ENCODE measurements at places on chromosomes 1 and 21. TPM values are rescaled to one million over a fixed set of nuclear protein-coding genes. Genes with fewer than 3 reads are reported as not detected.

Gene FAM72B
- total RNA-seq: 8.1 TPM

Gene PLXNA2
- 0.56 TPM for total RNA-seq

Gene FCGR3B
- total RNA-seq: not detected

Gene ATP6V1G3
- total RNA-seq: not detected

Gene ORC1
- 16.0 TPM for total RNA-seq

Gene ADAMTS1
- total RNA-seq: 172 TPM

Gene CFHR5
- not detected for total RNA-seq

Gene KCNJ9
- not detected for total RNA-seq

Gene COL24A1
- not detected for total RNA-seq

Gene NTRK1
- total RNA-seq: not detected

Gene MYOG
- total RNA-seq: not detected

Gene S100A9
- total RNA-seq: not detected

Gene ERG
- total RNA-seq: 4.4 TPM

Gene LCE1F
- not detected for total RNA-seq

Gene CLCA4
- total RNA-seq: not detected

Gene MROH9
- not detected for total RNA-seq

DNA sequence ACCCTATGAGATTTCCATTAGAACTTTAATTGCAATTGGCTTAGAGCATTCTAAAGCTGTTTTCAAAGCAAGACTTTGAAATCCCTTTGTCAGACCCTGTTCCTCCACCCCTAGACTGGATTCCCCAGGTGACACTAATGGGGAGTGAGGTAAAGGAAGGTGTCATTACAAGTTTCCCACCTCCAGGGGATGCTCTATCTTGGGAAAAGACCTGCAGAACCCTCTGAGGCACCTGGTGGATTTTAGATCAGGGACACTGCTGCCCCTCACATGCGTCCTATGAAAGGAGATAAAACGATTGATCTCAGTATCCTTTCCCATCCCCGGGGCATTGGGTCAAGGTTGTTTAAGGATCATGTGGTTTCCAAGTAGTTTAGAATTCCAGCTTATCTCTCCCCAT is 80.3 kb upstream of the RGS4 start:
- no peak for DNase-seq

- no peak for DNase-seq
Measured at GRCh38 chr1:162530988-162531319, 30.6 kb upstream of the UAP1 start.

DNA sequence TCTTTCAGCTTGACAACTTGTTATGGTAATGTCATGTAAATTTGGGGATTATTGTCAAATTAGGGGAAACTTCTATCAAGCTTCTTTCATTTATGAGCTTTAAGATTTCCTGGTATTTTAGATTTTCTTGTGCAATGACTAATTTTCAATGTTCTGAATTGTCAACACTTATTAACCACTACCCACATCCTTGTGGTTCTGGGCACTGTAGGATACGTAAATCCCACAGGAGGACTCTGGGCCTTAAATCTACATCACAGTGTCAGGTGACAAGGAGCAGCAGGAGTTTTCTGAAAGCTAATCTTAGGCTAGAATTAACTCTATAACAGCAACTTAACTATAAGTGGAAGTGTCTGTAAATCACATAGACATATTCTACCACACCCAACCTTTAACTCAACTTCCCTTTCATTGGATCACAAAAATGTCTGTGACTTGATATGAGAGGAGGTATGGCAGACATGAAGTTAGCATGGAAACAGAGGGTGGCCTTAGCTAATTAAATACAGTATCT is 397.7 kb downstream of the HLX start:
- DNase-seq: no peak

- no peak for DNase-seq
Measured at GRCh38 chr1:53285969-53286760, 41.7 kb downstream of the LRP8 start.

GRCh38 chr1:24311741-24312140 is 7.4 kb upstream of the GRHL3 start:
- DNase-seq: no peak

DNA sequence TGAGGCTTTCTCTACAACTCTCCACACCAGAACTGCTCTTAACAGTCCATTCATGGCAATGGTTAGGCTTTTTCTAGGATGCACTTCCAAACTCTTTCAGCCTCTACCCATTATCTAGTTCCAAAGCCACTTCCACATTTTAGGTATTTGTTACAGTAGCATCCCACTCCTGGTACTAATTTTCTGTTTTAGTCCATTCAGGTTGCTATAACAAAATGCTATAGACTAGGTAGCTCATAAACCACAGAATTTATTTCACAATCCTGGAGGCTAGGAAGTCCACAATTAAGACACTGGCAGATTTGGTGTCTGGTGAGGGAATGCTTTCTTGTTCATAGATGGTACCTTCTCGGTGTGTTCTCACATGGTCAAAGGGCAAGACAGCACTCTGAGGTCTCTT is 17.3 kb upstream of the EPS8L3 start:
- no peak for DNase-seq

GRCh38 chr1:111369645-111370044 is 57.9 kb downstream of the OVGP1 start:
- DNase-seq: no peak

DNA sequence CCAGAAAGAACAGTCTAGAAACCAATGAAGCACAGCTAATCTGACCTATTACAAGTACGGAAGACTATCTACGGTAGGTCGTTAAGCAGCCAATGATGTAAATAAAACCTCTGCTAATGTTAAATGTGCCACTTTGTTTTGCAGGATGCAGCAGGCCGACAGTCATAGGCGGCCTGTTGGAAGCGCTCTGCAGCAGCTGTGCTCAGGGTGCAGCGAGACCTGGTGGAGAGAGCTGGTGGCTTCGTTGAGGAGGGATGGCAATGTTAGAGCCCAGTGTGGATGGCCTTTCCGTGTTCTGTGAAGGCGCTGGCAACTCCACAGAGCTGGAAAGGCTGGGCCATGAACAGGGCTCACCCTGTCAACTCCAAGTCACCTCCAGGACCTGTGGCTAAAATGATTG is 87.3 kb downstream of the PCP4 start:
- DNase-seq: no peak

DNA sequence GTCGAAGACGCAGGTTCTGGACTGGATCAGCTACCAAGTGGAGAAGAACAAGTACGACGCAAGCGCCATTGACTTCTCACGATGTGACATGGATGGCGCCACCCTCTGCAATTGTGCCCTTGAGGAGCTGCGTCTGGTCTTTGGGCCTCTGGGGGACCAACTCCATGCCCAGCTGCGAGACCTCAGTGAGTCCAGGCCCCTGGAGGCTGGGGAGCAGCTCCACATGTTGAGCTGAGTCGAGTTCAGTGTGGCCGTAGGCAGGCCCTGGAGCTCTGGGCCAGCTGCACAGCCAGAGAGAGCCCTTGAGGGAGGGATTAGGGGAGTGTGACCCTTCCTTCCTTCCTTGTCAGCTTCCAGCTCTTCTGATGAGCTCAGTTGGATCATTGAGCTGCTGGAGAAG is 1.6 kb downstream of the ELF3 start:
- DNase-seq: no peak

DNA sequence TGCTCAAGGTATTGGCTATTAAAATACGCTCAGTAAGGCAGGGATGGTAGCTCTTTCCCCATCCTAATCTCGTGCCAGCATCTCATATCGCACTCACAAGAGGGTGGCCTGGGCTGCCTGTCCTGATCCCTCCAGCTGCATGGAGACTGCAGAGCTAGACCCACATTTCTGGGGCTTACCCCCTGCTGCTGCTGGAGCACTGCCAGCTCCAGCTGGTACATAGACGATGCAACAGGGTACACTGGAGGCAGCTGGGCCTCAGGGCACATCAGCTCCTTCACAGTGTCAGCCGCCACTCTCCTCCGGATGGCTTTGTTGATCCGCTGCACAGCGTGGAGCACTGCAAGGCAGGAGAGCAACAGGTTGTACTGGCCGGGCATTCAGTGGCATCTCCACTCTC is 16.0 kb downstream of the IQGAP3 start:
- DNase-seq: no peak

GRCh38 chr1:161706482-161707347 is at the start of gene FCRLA:
TSS of gene FCRLA (plus strand) at chr1:161707229. CDS start at chr1:161707265, 36 bp downstream.
- DNase-seq: peak; percentile 68

DNA sequence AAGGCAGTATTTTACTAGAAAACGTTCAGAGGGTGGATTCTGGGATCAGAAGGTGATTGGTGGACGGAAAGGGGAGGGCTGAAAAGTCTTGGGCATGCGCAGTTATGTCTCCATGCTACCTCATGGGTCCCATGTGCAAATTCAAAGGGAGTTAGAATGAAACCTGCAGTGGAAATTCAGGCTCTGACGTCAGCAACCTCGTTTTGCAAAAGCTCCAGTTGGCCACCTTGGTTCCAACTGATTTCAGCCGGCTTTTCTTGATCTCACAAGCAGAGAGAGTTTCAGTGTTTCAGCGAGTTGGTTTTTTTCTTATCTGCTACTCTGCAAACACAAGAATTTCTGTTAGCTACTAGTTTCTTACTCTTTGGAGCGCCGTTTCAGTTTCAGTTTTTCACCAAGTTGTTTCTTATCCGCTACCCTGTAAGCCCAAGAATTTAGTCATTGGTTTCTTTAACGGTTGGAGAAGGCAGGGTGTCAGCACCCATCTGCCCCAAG is 69.8 kb upstream of the PGBD5 start:
- DNase-seq: no peak

DNA sequence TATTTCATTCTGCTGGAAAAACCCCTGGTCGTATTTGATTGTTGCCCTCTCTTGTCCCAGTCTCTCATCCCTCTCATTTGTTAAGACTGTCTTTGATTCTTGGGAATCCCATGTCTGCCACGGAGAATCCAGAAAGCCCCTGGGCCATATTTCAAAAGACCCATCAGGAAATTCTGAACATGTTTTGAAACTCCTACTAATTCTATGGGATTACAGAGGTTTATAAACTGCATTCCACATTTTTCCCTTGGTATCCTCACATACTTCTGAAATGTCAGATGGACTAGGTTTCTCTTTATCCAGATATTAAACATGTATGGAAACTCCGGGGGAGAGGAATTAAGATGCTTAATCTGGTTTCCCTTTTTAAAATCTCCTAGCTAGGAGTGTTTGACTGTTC is 80.0 kb downstream of the HUNK start:
- DNase-seq: no peak

GRCh38 chr21:33403786-33404585 is 773 bp downstream of the IFNGR2 start:
- peak; percentile 53 for DNase-seq

DNA sequence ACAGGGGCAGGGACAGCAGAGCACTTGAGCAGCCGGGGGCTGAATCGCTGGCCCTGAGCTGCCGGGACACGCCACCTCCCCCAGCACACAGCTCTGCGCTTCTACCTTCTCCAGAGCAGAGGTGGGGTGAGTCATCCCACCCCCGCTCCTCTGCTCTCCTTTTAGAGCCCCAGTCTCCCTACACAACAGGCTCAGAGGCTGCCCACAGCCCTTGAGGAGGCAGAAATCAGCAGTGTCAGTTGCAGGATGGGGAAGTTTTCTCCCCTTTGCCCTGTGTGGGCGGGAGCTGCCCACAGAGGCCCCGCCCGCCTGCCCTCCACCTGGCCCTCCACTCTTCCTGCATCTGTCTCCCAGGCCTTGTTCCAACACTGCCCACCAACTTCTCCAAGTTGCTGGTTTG is 94.6 kb downstream of the STUM start:
- peak; percentile 38 for DNase-seq

Measured in MG63 (cell line).